Cerebellar nuclear complex (tissue), 1 donor: ENCODE measurements at places on chromosomes 5 and 9.

- DNase-seq: no peak
These were observed 65.7 kb upstream of the C6 start for GRCh38 chr5:41279040-41279439.

GRCh38 chr5:160315968-160316367 lies 3.6 kb upstream of the CCNJL start:
- DNase-seq: no peak

- DNase-seq: no peak
These were observed 41.1 kb downstream of the ACTBL2 start for GRCh38 chr5:57441557-57441956.

DNA sequence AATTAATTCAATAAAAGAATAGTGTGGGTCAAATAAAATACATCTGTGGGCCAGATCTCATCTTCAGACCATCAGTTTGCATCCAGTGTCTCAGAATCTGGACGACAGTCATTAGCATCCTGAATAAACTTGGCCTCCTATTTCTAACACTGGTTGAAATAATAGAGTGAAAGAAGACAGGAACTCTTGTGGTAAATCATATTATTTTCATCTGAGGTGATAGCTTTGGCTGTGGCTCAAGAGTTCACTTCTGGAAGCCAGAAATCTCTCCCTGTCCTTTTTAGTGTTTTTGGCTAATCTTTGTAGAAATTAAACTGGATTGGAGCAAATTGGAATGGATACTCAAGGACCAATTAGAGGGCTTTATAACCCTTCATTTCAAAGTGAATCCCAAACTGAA lies 63.4 kb upstream of the HMHB1 start:
- no peak for DNase-seq

DNA sequence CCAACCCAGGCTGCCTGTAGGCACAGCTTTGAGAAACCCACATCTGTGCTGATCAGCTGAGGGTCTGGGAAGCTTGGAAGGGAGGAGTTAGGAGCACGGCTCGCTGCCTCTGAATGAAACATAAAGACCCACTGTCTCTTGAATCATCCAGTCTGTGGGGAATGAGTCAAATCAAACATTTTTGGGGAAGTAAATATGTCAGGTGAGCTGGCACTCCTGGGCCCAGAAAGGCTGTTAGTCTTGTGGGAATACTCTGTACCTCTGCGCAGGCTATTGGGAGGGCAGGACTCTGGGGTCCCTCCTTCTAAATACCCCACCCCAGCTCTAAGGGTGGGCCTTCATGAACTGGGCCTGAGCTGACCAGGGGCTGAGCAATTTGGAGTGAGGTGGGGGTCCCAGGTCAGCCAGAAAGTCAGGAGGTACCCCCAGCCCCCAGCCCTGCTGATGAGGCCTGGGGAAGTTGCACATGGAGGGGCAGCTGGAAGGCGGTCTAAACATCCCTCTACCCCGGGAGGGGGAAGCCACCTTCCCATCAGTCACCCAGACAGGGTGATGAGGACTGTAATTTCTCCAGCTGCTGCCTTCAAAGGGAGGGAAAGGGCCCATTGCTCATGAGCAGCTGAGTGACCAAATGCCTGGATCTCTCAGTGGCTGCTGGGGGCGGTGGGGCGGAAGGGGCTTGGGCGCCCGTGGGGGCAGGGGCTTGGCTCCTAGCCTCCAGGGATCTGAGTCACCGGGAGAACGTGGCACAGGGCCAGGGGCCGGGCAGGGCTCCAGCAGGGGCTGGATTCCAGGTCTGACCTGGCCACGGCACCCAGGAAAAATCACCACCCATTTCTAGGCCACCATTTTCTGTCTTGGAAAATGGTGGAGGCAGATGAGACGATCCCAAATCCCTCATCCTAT lies 10.8 kb downstream of the FIBCD1 start:
- no peak for DNase-seq

DNA sequence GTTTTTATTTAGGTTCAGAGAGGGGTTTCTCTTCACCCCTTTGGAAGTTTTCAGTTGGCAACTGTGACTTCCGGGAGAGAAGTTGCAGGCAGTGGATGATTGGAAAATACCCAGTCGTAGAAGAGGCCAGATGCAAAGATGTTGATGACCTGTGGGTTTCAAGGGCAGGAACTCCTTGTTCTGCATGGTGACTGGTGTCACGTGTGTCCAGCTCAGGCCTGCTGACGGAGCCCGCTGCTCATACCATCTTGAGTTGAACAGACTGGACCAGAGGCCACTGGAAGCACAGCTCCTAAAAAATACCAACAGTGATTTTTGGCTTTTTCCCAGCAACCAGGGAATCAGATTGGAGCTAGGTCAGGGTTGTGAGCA lies 243.9 kb upstream of the KLF4 start:
- DNase-seq: no peak

DNA sequence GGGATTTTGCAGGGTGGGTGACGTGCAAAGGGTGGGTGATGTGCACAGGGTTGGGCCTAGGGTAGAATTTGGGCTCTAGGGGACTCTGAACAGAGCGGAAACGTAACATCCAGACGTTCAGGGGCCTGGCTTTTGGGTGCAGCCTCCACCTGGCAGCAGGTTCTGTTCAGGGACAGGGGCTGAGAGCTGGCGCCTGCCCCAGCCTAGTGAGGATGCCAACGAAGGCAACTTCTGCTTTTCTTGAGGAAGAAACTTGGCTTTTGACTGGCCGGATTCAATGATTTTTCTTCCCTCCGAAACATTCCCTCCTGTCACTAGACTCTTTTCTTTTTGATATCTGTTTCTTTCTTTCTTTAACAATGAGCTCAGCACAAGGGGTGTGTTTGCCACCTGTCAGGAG lies 38.6 kb upstream of the SLC6A19 start:
- DNase-seq: no peak

- DNase-seq: no peak
These were observed 206.9 kb downstream of the ZSWIM6 start for GRCh38 chr5:61538722-61539501.

- DNase-seq: no peak
These were observed 7.8 kb downstream of the PDE8B start for GRCh38 chr5:77218263-77218662.

GRCh38 chr9:1008216-1008615 lies 31.8 kb downstream of the DMRT3 start:
- no peak for DNase-seq

- DNase-seq: no peak
These were observed 37.2 kb downstream of the TRPC7 start for GRCh38 chr5:136328097-136328496.

GRCh38 chr5:175753536-175754402 lies 95.9 kb downstream of the HRH2 start:
- no peak for DNase-seq

DNA sequence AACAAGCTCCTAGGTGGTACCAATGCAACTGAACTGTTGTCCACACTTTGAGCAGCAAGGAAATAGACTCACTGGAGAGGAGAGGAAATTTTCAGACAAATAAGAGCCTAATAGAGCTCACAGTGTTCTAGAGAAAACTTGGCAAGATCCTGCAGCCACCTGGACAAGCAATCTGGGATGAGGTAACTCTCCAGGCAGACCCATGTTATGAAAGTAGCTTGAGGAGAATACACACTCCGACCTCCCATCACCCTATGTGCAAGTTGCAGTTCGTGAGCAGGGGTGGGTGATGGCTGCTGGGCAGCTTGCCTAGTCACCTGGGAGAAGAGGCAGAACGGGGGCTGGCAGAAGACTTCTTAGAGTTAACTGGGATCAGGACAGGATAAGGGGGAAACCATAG lies 102.2 kb downstream of the KLF4 start:
- DNase-seq: peak; percentile 87

GRCh38 chr5:54017580-54017979 lies 292.8 kb downstream of the ARL15 start:
- DNase-seq: no peak

DNA sequence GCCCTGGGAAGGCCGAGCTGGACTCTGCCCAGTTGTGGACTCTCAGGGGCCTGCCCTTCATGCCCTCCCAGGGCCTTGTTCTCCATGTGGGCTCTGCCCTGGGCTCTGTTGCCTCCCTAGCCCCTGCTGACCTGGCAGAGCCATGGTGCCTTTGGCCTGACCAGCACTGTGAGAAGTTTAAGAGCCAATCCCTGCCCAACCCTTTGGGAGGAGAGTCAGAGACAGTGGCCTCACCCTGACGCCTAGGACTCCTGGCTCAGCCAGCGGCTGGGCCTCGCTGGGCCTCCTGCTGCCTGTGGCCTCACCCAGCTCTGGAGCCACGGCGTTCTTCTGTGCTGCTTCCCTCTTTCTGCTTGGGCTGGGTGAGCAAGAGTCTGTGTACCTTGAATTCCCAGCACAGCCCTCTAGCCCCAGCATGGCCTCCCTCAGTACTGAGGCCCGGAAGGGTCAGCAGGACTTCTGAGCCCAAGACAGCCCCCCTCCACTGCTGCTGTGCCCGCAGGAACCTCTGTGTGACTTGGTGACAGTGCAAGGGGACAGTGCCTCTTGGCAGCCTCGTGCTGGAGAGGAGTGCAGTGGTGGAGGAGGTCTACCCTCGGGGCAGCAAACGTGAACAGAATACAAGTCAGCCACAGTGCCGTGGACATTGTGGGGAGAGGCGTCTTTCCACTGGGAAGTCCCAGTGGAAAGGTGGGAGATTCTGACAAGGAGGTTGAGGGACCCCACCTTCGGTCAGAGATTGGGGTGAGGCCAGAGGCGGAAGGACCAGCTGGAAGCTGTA lies 97.4 kb downstream of the CACNA1B start:
- DNase-seq: no peak

DNA sequence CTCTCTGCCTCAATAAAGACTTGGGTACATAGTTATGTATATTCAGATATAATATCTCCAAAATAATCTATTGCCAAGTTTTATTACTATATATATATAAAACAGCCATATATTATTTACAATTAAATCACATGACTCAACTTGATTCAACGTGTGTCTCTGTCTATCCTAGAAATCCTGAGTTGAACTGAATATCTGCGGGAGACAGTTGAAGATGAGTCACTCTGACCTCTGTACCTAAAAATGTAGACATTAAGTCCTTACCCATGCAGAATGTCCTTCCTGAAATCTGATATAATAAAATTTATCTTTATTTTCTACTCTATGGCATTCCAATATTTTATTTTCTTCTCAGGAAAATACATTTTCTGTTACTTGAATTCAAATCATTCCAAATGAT lies 218.2 kb upstream of the PRDM9 start:
- DNase-seq: no peak

- DNase-seq: no peak
These were observed 765.1 kb downstream of the PTPRD start for GRCh38 chr9:9847750-9848149.
